Nephron progenitor cell (in vitro differentiated cells): ENCODE measurements at places on chromosomes 3 and 15.

GRCh38 chr3:134258761-134259347, 8.2 kb upstream of the RYK start:
- DNase-seq: no peak

GRCh38 chr3:23302271-23302670, 99.1 kb downstream of the UBE2E2 start:
- DNase-seq: no peak

DNA sequence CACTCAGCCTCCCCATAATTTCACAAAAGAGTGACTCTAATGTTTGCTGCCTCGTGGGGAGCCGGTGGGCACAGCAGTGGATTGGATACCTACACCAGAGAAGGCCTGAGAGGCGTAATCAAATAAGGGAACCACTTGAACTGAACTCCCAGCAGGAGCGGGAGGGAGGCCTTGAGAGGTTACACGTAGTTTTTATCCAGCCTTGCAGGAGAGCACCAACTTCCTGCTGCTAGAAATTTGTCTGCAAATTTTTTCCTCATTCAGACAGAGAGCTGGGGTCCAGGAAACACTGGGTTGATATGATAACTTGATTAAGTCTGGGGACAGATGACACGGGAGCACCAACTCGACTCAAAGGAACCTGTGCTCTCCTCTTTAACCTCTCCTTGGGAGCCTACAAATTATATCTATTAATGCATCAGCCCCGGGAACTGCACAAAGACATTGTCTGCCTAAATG, 69.8 kb downstream of the HES1 start:
- no peak for DNase-seq

DNA sequence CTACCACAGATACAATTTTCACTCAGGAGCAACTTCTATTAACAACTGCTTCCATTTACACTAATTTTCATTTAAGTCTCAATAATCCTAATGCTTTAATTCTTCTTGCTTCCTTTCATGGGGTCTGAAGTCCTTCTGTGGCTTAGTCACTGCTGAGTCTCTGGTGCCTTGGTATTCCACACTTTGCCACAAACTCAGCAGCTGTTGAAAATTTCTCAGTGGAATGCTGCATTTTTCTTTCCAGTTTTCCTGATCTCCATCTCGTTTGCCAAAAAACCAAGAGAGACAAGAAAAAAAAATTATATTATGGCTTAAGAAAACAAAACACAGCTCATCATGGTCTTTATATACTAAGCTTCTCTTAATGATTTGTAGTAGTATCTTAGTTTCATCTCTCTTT, 269.2 kb upstream of the AZI2 start:
- DNase-seq: no peak

DNA sequence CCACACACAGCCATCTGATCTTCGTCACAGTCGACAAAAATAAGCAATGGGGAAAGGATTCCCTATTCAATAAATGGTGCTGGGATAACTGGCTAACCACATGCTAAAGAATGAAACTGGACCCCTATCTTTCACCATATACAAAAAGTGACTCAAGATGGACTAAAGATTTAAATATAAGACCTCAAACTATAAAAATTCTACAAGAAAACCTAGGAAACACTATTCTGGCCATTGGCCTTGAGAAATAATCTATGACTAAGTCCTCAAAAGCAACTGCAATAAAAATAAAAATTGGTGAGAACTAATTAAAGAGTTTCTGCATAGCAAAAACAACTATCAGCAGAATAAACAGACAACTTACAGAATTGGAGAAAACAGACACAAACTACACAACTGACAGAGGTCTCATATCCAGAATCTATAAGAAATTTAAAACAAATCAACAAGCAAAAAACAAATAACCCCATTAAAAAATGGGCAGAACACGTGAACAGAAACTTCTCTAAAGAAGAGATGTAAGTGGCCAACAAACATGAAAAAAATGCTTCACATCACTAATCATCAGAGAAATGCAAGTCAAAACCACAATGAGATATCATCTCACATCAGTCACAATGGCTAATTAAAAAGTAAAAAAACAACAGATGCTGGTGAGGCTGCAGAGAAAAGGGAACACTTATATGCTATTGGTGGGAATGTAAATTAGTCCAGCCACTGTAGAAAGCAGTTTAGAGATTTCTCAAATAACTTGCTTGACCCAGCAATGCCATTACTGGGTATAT, 104.0 kb downstream of the NR1I2 start:
- DNase-seq: no peak

- DNase-seq: no peak
These were observed 2.7 kb downstream of the MESP2 start for GRCh38 chr15:89778861-89779260.

DNA sequence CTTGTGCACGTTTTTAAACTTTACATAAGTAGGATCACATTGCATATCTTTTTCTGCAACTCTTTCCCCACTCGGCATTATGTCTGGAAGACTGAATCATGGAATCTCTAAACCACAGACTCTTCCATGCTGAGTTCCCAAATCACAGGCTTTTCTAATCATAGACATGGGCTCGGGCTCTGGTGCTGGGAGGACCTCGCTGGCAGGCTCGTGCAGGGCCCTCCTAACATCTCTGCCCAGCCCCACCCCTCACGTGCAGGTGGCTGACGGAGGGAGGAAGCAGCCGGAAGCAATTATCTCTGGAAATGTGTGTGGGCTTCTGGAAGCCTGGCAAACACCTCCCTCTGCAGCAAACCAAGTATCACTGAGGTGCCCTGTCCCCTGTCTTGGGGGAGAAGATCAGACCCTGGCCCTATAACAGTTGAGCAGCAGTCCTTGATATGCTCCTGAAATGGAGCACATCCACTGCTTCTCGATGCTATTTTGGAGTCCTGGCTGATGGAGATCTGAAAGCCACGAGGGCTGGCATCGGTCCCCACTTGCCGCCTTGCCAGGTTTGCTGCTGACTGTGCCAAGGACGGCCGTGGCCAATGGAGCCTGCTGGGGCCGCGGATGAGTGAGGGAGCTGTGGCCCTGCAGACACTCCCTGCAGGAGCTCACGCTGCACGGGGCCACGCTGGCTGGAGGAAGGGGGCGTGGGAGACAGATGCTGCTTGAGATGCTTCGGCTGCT, 4.4 kb upstream of the IQSEC1 start:
- no peak for DNase-seq

DNA sequence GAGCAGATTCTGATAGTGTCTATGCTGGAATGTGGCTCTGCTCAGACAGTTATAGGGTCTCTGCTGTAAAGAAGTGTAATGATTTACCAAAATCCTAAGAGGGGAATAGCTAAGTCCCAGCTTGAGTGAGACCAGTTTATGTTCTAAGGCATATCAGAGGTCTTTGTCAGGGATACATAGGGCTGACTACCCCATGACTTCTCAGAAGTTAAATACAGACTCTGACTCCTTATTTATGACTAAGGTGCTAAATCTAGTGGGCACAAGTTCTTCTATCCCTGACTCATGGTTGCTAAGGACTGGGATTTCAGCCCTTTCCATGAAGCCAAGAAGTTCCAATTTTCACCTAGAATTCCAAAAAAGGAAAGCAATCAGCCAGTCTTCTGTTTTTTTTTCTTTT, 192.6 kb upstream of the POU1F1 start:
- DNase-seq: no peak

DNA sequence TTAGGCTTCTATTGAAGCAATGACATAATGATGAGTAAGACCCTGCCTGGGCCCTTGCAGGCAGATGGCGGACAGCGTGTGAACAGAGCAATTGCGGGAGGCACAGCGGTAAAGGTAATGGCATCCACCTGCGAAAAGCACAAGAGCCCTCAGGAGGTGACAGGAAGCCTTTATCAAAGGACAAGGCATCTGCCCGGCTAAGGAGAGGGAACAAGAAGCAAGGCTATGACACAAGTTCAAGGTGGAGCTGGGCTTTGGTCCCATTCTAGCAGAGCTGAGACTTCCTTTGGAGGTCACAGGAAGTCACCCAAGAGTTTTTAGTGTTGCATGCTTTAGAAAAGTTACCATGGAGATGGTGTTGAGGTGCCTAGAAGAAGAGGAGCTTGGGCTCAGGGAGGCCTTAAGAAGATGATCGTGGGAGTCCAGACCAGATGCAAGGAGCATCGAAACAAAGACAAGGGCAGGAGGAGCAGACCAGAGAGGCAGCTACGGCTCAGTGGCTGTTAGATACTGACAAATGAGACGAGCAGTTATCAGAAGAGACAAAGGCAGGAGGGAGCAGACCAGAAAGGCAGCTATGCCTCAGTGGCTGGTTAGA, 34.5 kb downstream of the OSBPL10 start:
- no peak for DNase-seq

DNA sequence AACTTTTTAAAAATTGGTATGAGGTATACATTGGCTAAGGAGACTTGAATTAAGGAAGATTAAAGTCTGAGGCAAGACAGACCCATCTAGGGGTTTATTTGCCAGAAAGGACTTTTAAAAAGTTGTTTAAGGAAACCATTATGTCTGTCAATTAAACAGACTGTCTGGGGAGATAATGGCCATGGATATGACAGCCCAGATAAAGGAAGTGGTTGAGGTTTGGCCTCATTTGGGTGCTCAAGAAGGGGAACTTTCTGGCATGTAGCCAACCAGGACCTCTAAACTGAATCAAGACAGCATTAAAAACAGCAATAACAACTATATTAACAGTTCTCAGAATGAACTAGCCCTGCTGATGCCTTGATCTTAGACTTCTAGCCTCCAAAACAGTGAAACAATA, 9.9 kb upstream of the CD200R1L start:
- no peak for DNase-seq

DNA sequence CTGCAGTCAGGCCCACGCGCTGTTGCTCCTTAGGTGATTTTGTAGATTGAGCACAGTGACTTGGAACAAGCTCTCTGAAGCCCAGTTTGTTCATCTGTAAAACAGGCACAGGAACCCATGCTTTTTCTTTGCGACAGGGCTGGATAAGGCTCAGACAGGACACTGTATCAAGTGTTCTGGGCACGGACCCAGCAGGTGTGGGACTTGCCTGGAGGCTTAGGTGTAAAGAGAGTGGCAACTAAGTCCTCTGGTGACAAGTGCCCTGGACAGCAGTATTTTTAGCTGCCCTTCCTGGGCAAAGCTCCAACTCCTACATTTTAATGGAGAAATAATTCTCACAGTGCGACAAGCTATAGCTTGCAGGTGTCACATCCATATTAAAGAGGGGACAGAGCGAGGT, 32.2 kb downstream of the CD276 start:
- no peak for DNase-seq

DNA sequence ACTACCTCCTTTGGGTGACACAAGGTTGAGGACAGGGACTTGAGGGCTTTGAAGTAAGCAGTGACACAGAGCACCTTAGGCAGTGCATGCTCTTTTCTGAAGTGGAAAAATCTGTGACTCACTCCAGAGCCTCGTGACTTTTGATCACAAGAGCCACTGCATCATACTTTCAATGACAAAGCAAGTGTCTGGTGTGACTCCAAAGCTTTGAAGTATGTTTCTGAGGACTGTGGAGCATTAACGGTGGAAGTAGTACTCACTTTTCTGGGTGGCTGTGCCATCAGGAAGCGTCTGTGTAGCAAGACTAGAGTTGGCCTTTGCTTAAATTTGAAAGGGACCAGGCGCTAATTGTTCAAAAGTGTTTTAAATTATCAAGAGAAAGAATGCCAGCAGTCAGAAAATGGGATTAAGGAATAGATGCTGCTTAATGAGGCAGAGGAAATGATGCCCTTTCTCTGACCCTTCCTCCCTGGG, 210.7 kb upstream of the TRIM42 start:
- DNase-seq: no peak

- DNase-seq: no peak
These were observed 294.4 kb upstream of the TPRG1 start for GRCh38 chr3:188877381-188877780.

GRCh38 chr15:78140292-78140691, 8.9 kb upstream of the IDH3A start:
- DNase-seq: no peak

- DNase-seq: no peak
These were observed 282.5 kb downstream of the TBL1XR1 start for GRCh38 chr3:176914764-176915163.

GRCh38 chr15:86193716-86194380, 114.2 kb downstream of the AGBL1 start:
- DNase-seq: no peak

GRCh38 chr3:46883054-46883829, 5.7 kb downstream of the PTH1R start:
- DNase-seq: peak; percentile 59

DNA sequence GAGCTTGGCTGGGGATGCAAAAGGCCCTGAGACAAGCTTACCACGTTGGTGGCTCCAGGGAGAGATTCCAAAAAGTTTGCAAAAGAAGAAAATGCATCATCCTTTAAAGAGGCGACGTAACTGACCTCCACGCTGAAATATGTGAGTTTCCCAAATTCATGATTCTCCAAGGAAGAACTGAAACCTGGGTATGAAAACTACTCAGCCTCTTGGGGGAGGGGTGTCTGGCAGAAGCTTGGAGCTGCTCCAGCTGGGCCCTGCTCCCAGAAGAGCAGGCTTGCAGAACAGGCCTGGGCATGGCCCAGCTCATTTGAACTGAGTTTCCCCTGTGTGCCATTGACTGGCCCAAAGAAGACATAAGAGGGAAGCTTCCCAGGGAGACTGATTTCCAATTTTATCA, 20.5 kb downstream of the CPN2 start:
- DNase-seq: no peak

GRCh38 chr3:5258526-5258925, 71.0 kb downstream of the EDEM1 start:
- no peak for DNase-seq

DNA sequence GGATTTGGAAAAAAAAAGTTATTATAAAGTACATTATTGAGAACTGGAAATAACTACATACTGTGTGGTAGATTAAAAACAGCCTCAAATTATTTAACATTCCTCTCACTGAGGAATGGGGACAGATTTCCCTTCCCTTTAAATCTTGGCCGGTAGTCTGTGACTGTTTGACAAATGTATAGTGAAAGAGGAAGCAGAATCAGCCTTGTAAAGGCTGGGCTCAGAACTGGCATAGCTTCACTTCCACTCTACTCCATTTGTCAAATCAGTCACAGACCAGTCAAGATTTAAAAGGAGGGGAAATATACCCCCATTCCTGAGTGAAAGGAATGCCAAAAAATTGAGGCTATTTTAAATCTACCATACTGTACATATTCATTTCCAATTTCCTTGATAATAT, 18.2 kb upstream of the B4GALT4 start:
- DNase-seq: no peak

DNA sequence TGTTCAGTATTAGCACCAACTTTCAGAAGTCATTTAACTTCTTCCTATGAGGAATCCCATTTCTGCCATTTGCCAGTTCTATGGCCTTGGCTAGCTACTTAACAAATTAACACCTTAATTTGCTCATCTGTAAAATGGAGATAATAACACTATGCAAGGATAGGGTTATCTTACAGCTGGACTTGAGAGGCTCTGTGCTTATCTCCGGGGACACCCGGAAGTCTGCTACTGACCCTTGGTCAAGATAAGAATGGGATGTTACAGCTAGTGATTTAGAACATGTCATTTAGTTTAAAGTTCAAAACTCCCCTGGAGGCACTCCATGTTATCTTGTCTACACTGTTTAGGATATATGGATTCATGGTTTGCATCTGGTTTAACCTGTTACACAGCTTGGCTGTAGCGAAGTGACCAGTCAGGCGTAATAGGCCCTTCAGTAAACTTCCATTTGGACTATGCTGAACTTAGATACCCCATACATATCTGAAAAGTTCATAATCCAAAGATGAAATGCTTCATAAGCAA, 156.0 kb upstream of the CD96 start:
- no peak for DNase-seq

GRCh38 chr3:150307311-150308036, 100.6 kb upstream of the TSC22D2 start:
- no peak for DNase-seq

- DNase-seq: no peak
These were observed 171.9 kb upstream of the CTDSPL start for GRCh38 chr3:37689645-37690356.

- DNase-seq: no peak
These were observed 9.8 kb downstream of the CACNA2D2 start for GRCh38 chr3:50493623-50494022.
